NCI-H345 (cell line): ENCODE measurements at places on chromosomes 7 and 10.

- no peak for DNase-seq
Observed at GRCh38 chr10:69951658-69952057, 101.0 kb upstream of the MACROH2A2 start.

GRCh38 chr7:135976312-135977006 lies 700 bp downstream of the MTPN start:
- DNase-seq = peak; percentile 42

DNA sequence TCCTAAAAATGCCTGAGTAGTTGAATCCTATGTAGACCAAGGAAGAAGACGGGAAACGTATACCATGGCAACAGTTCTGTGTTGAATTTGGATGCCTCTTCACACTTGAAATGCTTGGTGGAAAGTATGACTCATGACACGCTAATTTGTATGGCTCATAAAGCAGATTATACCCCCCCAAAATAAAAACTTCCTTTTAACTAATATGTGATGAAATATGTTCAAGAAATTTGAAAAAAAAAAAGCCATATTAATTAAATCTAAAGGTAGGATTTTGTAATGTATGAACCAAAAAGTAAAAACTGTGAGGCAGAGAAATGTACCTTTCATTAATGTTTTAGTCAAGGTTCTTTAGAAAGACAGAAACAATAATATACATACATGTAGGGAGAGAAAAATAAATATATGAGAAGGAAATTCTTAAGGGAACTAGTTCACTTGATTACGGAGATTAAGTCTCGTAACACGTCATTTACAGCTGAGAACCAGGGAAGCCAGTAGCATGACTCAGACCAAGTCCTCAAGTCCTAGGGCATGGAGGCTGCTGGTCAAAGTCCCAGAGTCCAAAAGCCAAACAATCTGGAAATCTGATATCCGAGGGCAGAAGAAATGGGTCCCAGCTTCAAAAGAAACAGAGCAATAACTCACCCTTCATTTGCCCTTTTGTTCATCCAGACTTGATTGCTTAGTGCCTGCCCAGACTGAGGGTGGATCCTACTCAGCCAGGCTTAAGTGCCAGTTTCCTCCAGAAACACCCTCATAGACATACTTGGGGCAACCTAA lies 485.1 kb downstream of the SEMA3D start:
- DNase-seq = no peak

DNA sequence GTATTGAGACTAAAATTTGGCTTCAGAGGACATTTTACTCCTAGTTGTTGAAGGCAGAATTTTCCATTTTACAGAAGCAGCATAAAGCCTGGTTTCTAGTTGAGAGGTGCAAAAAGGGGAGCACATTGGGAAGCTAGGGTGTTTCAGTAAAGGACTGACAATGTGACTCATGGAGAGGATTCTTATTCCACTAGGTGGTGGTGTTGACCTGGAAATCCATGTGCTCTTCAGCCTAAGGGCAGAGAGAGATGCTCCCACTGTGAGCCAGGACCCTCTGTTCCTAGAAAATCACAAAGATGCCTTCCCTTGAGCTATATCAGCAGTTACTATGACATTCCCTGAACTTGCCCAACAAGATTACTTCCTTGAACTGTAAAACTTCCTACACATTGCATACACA lies 687.8 kb downstream of the IPMK start:
- DNase-seq = peak; percentile 37

DNA sequence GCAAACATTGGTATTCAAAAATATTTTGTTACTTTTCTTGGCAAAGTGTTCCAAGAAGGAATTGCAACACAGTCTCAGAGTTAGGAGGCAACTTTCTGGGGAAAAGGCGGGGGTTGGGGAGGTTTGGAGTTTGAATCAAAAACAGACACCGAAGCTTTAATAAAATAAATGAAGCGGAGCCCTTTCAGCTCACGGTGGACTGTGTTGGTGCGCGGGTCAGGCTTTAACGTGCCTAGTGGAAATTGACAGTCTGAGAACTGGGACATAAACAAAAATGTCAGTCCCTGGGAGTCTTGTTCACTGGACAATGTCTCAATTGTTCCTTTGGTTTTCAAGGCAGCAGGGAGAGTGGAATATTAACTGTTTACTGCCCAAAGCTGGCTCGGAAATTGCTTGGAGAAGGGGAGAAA lies 109.3 kb downstream of the TCF7L2 start:
- DNase-seq = no peak

GRCh38 chr7:70457482-70457881 lies 674.5 kb upstream of the GALNT17 start:
- no peak for DNase-seq
